ENCODE measurements at places on chromosomes 1 and 21. TPM values are rescaled to one million over a fixed set of nuclear protein-coding genes. Genes with fewer than 3 reads are reported as not detected.

The RSRP1 gene
- 70.1 TPM for polyA plus RNA-seq

The SERPINC1 gene
- not detected for polyA plus RNA-seq

The CELA3A gene
- not detected for polyA plus RNA-seq

The DMBX1 gene
- not detected for polyA plus RNA-seq

The CLCA1 gene
- not detected for polyA plus RNA-seq

The C1orf185 gene
- not detected for polyA plus RNA-seq

The ARHGEF10L gene
- 0.17 TPM for polyA plus RNA-seq

The VWA5B1 gene
- not detected for polyA plus RNA-seq

The RXFP4 gene
- not detected for polyA plus RNA-seq

The VHLL gene
- not detected for polyA plus RNA-seq

The CHI3L1 gene
- not detected for polyA plus RNA-seq

The CYP4A22 gene
- not detected for polyA plus RNA-seq

The AMPD1 gene
- not detected for polyA plus RNA-seq

The ZNF695 gene
- polyA plus RNA-seq: not detected

The SLC19A1 gene
- polyA plus RNA-seq: 0.84 TPM

The CLIC6 gene
- polyA plus RNA-seq: not detected

The PAX7 gene
- not detected for polyA plus RNA-seq

The FNDC5 gene
- polyA plus RNA-seq: not detected

Data from immature natural killer cell (primary cell).